ENCODE measurements at places on chromosomes 1 and 21.

DNA sequence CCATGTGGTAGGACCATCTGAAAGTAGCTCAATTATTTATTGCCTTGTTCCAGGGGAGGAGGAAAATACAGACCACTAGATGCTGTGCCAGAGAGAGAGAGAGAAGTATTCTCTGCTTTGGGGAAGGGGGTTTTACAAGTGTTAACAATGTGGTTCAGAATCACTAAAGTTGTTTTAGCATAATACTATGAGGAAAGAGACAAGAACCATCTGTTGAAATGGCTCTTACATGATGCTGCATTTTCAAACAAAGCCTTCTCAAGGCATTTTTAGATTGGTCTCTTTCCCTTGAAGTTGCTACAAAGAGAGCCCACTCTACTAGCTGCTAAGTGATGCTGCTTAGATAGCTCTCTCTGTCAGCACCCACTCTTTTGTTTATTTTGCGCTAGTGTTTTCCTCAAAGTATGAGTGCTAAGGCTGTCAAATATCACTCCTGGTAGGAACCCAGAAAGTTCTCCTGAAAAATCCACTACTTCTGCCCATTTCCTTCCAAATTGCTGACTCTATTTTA, 255.1 kb downstream of the NFIA start:
- DNase-seq: peak; percentile 59

- no peak for DNase-seq
Observed at GRCh38 chr1:25435397-25436108, 4.9 kb downstream of the MACO1 start.

DNA sequence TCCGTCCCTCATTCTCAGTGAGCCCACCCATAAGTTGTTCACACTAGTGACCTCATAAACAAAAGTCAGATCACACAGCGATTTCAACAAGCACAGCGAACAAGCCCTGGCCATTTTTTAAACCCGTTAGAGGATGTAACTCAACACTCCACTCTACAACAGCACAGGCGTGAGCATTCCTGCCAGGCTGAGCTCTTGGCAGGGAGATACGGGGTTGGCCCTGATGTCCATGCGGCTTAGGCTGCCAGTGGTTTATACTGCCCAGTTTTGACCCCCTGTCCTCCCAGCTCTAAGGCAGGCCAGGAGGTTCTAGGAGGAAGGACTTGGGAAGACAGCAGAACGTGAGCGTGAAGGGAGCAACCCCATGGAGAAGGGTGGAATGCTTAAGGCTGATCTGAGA, 35.0 kb downstream of the PARP1 start:
- DNase-seq: no peak

- DNase-seq: peak; percentile 31
Observed at GRCh38 chr1:23537296-23537973, 6.4 kb upstream of the E2F2 start.

GRCh38 chr1:100322436-100323211, 29.7 kb upstream of the CDC14A start:
- DNase-seq: peak; percentile 65

DNA sequence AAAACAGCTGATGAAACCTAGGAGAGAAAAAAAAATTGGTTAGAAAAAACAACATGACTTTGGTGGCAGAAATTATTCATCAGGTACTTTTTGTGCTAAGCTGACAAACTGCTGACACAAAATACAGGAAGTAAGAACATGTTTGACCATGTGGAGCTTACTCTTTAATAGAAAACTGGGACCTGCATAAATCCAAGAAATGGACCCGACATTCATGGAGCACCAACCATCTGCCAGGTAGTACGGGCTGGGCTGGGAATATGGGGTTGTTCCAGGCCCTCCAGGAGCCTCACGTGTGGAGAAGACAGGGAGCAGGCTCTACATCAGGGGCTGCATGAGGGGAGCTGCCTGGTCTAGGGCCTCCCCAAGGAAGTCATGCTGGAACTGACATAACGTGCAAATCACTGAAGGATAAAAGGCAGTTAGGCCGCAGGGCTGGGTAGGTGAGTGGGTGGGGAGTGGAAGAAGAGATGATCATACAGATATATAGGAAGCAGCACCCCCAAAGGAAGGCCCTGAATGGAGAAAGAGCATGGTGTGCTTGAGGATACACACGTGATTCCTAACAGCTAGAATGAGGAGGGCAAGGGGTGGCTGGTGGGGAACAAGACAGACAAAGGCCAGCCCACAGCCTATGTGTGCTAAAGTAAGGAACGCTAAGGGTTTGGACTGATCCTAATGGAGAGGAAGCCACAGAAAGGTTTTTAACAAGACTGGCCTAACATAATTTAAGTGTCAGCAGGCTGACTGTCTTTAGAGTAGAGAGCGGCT, 26.1 kb downstream of the CD58 start:
- DNase-seq: no peak

- no peak for DNase-seq
Observed at GRCh38 chr1:70992521-70992920, 55.1 kb downstream of the PTGER3 start.

DNA sequence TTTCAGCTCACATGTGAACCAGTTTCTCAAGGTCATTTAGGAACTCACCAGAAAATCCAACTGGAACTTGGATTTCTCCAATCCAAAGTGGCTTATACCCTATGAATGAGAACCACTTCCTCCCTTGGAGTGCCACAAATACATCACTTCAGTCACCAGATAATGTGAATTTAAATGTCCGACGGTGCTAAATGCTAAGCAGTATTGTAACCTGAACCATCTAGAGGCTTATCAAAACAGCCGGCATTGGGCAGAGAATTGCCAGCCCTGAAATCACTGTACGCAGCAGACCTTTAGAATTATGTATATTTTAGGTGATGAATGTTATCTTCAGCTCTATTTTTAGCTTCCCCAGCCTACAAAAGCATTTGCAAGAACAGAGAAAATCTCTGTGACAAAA, 76.8 kb upstream of the COX20 start:
- no peak for DNase-seq

GRCh38 chr1:9249534-9250410, 15.2 kb downstream of the H6PD start:
- DNase-seq: peak; percentile 48

GRCh38 chr1:33738976-33739375, 124.9 kb upstream of the HMGB4 start:
- DNase-seq: no peak

DNA sequence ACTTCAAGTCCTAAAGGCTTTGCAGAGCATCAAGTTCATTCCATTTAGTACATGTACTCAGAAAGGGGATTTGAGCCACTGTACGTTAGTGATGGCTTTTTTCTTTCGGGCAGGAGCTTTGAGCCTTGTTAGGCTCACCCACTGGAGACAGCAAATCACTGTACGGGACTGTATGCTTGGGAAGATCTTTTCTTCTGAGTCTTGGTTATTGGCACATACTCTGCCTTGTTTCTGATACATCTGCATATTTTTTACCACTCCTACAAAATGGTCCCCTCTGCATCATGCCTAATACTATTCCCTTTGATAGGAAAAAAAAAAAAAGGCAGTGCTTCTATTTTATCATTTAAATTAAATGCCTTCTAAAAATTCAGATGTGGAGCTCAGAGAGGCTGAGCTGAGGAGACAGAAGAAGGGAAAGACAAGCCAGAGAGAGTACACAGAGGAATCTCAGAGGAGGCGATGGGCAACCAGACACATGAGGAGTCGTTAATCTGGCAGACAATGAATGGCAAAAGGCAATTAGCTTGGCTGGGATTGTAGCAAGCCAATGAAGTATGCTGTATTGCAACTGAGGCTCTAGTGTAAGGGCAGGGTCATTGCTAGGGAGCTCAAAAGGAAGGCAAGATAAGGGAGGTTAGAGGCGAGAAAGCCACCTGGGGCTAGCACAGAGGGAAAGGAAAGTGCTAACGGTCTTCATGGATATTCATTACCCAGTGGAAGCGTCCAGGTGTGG, 39.4 kb downstream of the PHC2 start:
- no peak for DNase-seq

- no peak for DNase-seq
Observed at GRCh38 chr1:205312866-205313562, 8.5 kb downstream of the NUAK2 start.

- DNase-seq: no peak
Observed at GRCh38 chr1:15371610-15372545, 37.8 kb upstream of the EFHD2 start.

- DNase-seq: no peak
Observed at GRCh38 chr21:38472412-38473108, 25.7 kb downstream of the ERG start.

GRCh38 chr1:167538657-167539056, 14.9 kb downstream of the CREG1 start:
- DNase-seq: peak; percentile 21
